MCF 10A (cell line): ENCODE measurements at places on chromosomes 6 and 20. TPM values are rescaled to one million over a fixed set of nuclear protein-coding genes. Genes with fewer than 3 reads are reported as not detected.
A peak's percentile ranks its signal among the peaks of the same experiment; 100 is the strongest.

Gene RNF182
- not detected in 2 replicates for total RNA-seq

Gene CLVS2
- not detected in 2 replicates for total RNA-seq

- peaks cover 6% of the 10 kb centered on the region for H3K4me1 ChIP-seq
- no peaks in the 10 kb centered on the region for H3K27me3 ChIP-seq
- DNase-seq: peak; percentile 99
- H3K27ac ChIP-seq: peak overlapping the region; percentile 75
- H3K36me3 ChIP-seq: peaks cover 18% of the 10 kb centered on the region
- peak overlapping the region; percentile 53 for H3K4me3 ChIP-seq
These were observed 13.9 kb upstream of the TNFRSF6B start for GRCh38 chr20:63682384-63683139.

DNA sequence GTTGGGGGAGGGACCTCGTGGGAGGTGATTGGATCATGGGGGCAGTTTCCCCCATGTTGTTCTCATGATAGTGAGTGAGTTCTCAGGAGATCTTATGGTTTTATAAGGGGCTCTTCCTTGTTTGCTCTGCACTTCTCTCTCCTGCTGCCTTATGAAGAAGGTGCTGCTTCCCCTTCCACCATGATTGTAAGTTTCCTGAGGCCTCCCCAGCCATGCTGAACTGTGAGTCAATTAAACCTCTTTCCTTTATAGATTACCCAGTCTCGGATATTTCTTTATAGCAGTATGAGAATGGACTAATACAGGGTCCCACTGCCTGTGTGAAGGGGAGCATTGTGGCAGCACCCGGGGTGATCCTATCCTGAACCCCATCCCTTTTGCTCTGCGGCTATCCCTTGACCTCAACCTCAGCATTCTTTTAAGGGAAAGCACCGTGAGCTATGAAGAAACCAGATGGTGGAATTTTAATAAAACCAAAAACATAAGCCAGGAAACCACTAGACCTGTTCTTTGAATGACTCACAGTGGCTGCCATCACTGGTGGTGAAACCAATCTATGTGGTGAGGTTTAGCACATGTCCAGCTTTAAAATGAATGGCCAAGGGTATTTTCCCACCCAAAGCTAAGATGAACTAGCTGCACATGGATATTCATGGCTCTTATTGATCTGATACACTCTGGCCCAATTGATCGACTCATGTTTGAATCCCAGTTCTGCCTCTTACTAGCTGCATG is 62.2 kb downstream of the ZDHHC14 start:
- H3K4me1 ChIP-seq: peaks cover 12% of the 10 kb centered on the region
- no peak overlapping the region for H3K4me3 ChIP-seq
- H3K27me3 ChIP-seq: no peaks in the 10 kb centered on the region
- no peaks in the 10 kb centered on the region for H3K36me3 ChIP-seq
- peak; percentile 79 for DNase-seq
- no peak overlapping the region for H3K27ac ChIP-seq

DNA sequence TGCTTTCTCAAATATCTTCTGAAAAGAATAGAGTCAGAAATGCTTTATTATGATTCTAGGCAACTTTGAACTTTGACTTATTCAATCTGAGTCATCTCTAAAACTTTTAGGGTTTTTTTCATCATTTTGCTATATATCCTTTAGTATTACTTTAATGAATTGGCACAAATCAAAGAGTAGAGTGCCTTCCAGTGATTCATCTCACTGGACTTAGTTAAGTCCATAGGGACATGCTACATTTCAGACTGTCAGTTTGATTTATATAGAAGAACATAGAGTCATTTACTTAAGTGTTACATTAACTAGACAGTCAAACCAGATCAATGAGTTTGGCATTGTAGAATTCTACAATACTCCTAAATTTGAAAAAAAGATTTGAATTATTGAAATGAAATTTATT is 1235.7 kb upstream of the MAP3K7 start:
- H3K27me3 ChIP-seq: no peaks in the 10 kb centered on the region
- no peaks in the 10 kb centered on the region for H3K4me1 ChIP-seq
- no peak overlapping the region for H3K4me3 ChIP-seq
- no peaks in the 10 kb centered on the region for H3K36me3 ChIP-seq

- peaks cover 6% of the 10 kb centered on the region for H3K36me3 ChIP-seq
- no peak overlapping the region for H3K4me3 ChIP-seq
- H3K4me1 ChIP-seq: no peaks in the 10 kb centered on the region
- DNase-seq: no peak
These were observed 122.9 kb downstream of the IRF4 start for GRCh38 chr6:514396-514978.

- H3K36me3 ChIP-seq: no peaks in the 10 kb centered on the region
- H3K4me1 ChIP-seq: no peaks in the 10 kb centered on the region
- no peak for DNase-seq
- no peaks in the 10 kb centered on the region for H3K27me3 ChIP-seq
These were observed 239.1 kb downstream of the HDGFL1 start for GRCh38 chr6:22808466-22808865.
